ENCODE measurements at places on chromosomes 3 and 15.

- no peak for DNase-seq
Observed at GRCh38 chr15:35926007-35926380, 380.0 kb upstream of the DPH6 start.

GRCh38 chr15:48005077-48005476, 115.7 kb upstream of the SLC24A5 start:
- DNase-seq = no peak

DNA sequence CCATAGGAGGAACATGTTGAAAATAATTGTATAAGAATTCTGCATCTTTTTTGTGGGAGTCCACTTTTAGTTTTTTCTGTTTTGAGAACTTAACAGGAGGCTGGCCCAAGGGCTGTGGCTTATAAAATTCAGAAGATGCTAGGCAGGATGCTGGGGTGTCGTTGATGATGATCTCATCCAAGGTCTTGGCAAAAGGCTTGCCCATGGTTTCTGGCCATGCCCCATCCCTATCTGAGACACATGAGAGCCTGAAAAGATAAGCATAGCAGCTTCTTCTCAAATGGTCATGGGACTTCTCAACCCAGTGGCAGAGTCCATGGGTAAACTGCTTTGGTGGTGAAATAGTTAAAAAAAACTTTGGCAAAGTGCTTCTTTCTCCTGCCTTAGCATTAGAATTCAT, 35.2 kb downstream of the CMSS1 start:
- DNase-seq = no peak

DNA sequence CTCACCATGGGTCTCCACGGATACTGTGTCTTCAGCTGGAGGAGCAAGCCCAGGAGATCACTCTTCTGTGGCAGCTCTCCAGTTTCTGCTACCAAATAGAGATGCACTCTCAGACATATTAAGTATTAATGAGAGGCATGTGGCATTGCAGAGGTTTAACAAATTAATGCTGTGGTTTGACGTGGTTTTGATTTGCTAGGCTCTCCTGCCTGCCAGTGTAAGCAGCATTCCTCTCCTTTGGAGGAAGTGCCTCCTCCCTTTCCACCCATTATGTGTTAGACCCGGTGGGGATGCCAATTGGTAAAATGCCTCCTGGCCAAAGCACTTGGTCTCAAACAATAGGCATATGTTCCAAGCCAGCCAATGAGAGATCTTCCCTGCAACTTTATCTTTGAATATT, 124.8 kb downstream of the MYLK start:
- DNase-seq = no peak

DNA sequence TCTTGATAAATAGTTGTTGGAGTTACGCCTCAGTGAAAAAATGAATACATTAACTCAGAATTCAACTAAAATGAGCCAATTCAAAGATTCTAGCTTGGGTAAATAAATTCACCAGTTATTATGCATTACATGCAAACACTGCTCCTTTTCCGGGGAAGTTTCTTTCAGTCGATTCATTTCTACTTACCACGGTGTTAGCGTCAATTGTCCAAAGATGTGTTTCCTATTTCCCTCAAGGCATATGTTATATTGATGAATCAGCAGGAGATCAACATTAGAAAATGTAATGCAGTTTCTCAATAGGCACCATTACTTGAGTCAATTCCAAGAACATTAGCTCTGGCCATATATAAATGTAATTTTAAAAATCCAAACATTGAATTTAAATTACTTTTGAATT, 517.7 kb downstream of the OTOL1 start:
- no peak for DNase-seq

DNA sequence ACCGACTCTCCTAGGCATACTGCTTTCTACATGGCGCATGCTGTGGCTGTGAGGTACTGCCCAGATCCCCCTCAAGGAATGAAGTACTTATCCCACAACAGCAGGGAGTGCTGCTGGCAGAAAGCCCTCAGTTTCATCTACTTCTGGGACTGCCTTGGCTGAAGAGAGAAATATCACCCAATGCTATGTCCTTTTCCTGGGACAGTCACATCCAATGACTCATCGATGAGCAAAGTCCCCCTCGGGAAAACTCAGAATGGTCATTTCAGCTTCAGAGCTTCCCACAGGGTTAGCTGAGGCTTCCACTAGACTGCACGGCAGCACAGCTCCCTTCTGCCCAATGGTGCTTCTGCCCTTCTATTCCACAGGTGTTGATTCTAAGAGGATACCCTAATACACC, 3.6 kb upstream of the NMD3 start:
- DNase-seq = no peak

- no peak for DNase-seq
Observed at GRCh38 chr3:131503320-131503635, 507 bp upstream of the MRPL3 start.

DNA sequence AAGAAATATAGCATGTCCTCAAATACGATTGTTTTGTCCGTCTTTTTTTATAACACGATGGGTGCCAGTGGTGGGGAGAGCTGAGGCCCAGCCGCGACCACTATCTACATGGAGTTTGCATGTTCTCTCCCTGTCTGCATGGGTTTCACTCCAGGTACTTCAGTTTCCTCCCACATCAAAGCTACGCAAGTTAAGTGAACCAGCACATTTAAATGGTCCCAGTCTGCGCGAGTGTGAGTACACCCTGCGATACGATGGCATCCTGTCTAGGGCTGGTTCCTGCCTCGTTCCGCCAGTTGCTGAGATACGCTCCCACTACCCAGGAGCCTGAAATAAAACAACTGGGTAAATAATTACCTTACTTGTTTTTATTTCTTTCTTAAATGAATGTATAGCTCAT, 40.6 kb downstream of the ATP13A3 start:
- DNase-seq = no peak

GRCh38 chr3:71585887-71586809, 2.6 kb upstream of the FOXP1 start:
- no peak for DNase-seq

DNA sequence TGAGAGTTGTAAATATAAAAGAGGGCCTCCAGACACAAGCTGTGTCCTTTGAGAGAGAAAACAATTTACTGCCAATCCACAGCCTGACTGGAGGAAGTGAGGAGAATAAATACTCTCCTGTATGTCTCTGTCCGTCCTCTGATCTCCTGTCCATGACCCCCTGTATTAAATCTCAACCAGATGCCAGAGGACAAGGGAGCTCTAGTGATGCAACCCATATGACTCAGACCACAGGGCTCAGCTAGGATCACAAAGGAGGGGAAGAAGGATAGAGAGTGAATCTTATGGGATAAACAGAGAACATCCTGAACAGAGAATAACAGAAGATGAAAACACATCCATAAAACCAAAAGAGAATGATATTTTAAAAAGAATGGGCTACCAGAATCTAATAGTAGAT, 482.6 kb downstream of the PLOD2 start:
- no peak for DNase-seq

- no peak for DNase-seq
Observed at GRCh38 chr3:60366486-60366885, 884.8 kb downstream of the FHIT start.

GRCh38 chr3:7241584-7242302, 380.8 kb downstream of the GRM7 start:
- no peak for DNase-seq

GRCh38 chr3:58572634-58573230, 4.5 kb downstream of the FAM107A start:
- DNase-seq = no peak

- DNase-seq = no peak
Observed at GRCh38 chr3:25532431-25533162, 104.5 kb downstream of the RARB start.

DNA sequence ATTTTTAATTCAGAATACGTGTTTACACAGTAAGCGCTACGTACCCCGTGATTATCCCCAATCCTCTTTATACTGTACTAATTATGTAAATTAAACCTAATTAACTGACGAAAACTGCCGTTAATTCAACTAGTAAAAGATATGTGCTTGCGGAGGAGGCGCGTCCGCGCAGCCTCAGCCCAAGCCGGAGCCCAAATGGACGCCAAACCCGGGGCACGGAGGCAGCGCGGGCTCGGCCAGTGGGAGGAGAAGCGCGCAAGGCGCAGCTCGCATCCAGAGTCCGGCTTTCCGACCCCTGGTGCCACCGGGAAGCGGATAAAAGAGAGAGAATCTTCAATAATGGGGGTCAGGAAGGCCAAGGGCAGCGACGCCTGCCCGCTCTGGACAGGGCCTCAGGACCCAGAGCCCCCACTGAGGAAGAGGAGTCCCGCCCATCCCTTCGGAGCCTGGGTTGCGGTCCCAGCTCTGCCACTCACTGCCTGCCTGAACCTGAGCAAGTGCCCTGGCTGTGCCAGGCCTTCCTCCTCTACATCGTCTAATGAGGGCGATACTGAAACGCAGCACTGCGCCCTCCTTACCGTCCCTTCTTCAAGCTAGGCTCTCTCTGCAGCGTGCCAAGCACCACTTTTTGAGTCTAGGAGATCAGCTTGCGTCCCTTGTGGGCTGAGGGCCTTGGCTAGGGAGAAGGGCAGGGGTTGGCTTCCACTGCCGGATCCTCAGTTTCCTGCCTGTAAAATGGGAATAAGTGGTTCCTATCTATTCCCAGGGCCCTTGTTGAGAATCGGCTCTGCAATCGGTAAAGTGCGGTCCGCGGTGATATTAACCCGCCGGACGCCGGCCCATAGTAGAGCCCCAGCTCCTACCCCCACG, 5.0 kb upstream of the SKOR1 start:
- DNase-seq = no peak

- no peak for DNase-seq
Observed at GRCh38 chr3:61422945-61423673, 138.3 kb upstream of the PTPRG start.

DNA sequence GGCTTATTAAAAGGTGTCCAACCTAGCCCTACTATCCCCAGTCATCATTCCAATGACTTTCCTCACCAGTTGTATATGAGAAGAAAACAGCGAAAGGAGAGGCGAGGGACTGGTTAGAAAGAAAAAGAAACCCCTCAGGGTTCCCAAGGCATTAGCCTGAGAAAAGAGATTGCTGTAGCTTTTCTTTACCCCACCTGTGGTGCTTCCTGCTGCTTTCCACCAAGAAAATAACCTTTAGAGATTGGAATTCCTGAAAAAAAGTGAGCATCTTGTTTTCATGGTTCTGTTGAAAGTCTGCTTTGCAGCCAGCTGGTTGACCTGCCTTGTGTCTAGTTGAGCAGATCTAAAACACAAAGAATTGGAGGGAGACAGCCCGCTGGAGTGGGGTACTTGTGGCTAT, 196.4 kb downstream of the CADPS start:
- DNase-seq = no peak

GRCh38 chr3:115804200-115804599, 180.9 kb downstream of the GAP43 start:
- DNase-seq = no peak

DNA sequence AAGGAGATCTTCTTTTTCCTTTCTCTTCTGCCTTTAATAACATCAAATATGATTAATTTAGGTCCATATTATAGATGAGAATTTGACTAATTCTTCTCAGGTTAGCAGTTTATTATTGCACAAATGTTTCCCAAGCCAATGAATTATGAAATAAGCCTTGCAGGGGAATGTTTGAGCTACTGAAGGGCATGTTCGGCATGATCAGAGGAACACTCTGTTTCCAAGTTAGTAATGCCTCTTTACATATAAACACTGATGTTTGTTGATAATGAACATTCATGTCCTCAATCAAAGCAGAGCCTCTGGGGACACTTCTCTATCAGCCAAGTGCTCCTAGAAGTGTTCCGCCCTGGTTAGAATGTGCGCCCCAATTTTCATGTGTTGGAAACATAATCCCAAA, 10.0 kb upstream of the CYP1A1 start:
- DNase-seq = no peak

All from NCI-H187 (cell line).